ENCODE measurements at places on chromosomes 2 and 18.

DNA sequence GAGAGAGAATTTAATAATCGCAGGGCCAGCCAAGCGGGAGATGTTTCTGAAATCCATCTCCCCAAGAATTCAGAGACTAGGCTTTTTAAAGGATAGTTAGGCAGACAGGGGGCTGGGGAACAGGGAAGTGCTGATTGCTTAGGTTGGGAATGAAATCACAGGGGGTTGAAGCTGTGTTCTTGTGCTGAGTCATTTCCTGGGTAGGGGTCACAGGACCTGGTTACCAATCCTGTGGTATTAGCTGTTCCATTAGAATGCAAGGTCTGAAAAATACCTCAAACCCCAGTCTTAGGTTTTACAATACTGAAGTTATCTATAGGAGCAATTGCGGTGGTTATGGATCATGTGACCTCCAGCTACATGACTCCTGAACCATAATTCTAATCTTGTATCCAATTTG lies 4.6 kb downstream of the SP140 start:
- no peak for DNase-seq

DNA sequence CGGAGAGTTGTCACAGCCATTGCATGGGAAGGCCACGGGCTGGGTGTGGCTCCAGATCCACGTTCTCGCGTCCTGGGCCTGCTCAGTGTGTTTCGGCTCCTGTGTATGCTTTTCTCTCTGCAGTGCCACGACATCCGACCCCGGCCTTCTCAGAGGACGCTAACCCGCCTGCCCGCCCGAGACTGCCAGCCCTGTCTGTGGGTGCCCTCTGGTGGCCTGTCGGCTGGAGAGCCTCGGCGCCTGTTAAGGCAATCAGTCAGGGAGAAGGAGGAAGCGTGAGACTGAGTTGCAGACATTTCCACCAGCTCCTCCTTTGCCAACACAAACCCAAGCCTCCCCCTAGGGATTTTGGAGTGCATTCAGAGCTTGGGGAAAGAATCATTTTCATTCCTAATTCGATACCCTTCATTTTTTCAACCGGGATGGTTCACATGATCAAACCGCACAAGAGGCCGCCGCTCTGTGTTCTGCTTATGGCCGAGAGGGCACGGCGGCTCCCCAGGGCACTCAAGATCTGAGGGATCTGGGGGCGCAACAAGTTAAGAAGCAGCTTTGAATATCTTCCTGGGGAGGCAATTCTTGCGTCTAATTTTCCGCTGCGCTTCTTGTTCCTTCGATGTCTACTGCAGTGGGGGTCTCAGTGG lies 37.5 kb upstream of the ZBTB7C start:
- DNase-seq, result peak; percentile 57

- DNase-seq, result no peak
These were observed 159.0 kb downstream of the NYAP2 start for GRCh38 chr2:225558399-225559071.

DNA sequence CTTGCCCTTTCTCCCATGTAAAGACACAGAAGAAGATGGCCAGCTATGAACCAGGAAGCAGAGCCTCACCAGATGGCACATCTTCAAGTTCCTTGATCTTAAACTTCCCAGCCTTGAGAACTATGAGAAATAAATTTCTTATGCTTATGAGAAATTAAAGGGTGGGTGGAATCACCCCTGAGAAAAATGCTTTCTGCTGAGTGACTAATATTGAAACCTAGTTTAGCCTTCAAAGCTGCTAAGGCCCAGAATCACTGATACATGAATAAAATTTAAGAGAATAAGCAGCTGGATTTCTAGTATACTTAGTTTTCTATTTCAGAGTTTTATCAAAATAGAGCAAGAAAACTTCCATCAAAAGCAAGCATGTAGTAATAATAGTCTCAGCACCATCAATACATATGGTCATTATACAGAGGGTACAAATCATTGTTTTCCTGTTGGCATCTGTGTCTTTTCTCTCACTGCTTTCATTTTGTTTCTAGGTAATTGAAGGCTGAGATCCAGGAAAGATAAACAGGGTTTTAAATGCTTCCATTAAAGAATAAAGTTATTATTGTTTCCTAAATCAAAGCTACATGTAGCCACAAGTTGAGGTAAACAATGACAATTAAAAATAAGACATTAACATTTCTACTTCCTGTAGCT lies 53.3 kb upstream of the COL5A2 start:
- no peak for DNase-seq

DNA sequence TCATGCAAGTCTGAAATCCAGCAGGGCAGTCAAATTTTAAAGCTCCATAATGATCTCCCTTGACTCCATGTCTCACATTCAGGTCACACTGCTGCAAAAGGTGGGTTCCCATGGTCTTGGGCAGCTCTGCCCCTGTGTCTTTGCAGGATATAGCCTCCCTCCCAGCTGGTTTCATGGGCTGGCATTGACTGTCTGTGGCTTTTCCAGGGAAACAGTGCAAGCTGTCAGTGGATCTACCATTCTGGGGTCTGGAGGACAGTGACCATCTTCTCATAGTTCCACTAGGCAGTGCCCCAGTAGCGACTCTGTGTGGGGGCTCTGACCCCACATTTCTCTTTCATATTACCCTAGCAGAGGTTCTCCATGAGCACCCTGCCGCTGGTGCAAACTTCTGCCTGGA lies 220.6 kb upstream of the COPS8 start:
- no peak for DNase-seq

- DNase-seq, result no peak
These were observed 1211.9 kb upstream of the NXPH2 start for GRCh38 chr2:139992078-139992477.

GRCh38 chr18:49247781-49248180 lies 212.7 kb downstream of the DYM start:
- DNase-seq, result no peak

DNA sequence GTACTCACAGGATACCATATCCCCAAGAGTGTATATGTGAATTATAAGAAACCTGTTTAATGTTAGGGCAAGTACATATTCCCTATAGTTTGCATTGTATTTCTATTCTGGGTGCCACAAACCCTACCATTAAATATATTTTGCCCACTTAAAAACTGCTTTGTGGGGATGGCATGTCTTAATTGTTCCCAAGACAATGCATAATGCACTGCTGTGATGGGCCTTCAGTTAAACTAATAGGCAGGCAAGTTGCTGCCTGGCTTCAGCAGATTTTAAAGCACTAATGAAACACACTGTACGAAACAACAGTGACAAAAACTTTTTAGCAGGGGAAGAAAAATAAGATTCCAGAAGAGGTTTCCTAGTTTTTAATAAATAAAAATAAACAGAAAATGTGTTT lies 104.8 kb upstream of the VRK2 start:
- no peak for DNase-seq

- DNase-seq, result no peak
These were observed 23.8 kb downstream of the CNDP1 start for GRCh38 chr18:74558096-74558495.

Measured in activated CD4-positive, alpha-beta T cell treated with anti-CD3 and anti-CD28 coated beads, Interleukin-2, amount 50 U/mL, for 4 hours (primary cell).